Chondrocyte (in vitro differentiated cells): ENCODE measurements at places on chromosomes 2 and 18. TPM values are rescaled to one million over a fixed set of nuclear protein-coding genes. Genes with fewer than 3 reads are reported as not detected.

GRCh38 chr2:235049069-235049468, 97.3 kb downstream of the SH3BP4 start:
- H3K27ac ChIP-seq: peak overlapping the region; percentile 85
- no peak for DNase-seq
- H3K4me3 ChIP-seq: no peak overlapping the region
- H3K4me1 ChIP-seq: peaks cover 31% of the 10 kb centered on the region
- H3K27me3 ChIP-seq: no peaks in the 10 kb centered on the region
- peaks cover 38% of the 10 kb centered on the region for H3K36me3 ChIP-seq

DNA sequence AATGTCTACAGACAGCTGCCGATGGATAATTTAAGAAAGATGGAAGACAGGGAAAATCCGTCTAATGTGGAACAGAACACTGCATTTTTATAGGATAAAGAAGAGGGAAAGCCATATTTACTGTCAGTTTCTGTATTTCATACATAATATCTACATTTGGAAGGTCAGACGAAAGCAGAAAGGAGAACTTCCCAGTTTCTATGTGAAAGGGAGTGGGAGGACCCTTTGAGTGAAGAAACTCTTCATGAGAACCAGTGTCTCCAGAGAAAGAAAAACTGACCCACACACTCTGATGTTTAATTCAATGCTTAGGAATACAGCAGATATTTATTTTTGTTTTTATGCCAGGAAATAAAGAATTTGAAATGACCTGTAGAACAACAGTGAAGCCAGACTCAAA, 127.2 kb downstream of the CALCRL start:
- H3K36me3 ChIP-seq: no peaks in the 10 kb centered on the region
- H3K27ac ChIP-seq: peak overlapping the region; percentile 55
- no peaks in the 10 kb centered on the region for H3K27me3 ChIP-seq

GRCh38 chr18:51957001-51957400, 383.0 kb upstream of the DCC start:
- no peaks in the 10 kb centered on the region for H3K4me1 ChIP-seq
- no peaks in the 10 kb centered on the region for H3K27me3 ChIP-seq
- no peak overlapping the region for H3K27ac ChIP-seq
- H3K4me3 ChIP-seq: no peak overlapping the region

- no peak overlapping the region for H3K27ac ChIP-seq
- no peak overlapping the region for H3K4me3 ChIP-seq
- H3K27me3 ChIP-seq: peaks cover 40% of the 10 kb centered on the region
- H3K4me1 ChIP-seq: peaks cover 17% of the 10 kb centered on the region
These were observed 2.4 kb upstream of the PDE11A start for GRCh38 chr2:178075006-178075326.

DNA sequence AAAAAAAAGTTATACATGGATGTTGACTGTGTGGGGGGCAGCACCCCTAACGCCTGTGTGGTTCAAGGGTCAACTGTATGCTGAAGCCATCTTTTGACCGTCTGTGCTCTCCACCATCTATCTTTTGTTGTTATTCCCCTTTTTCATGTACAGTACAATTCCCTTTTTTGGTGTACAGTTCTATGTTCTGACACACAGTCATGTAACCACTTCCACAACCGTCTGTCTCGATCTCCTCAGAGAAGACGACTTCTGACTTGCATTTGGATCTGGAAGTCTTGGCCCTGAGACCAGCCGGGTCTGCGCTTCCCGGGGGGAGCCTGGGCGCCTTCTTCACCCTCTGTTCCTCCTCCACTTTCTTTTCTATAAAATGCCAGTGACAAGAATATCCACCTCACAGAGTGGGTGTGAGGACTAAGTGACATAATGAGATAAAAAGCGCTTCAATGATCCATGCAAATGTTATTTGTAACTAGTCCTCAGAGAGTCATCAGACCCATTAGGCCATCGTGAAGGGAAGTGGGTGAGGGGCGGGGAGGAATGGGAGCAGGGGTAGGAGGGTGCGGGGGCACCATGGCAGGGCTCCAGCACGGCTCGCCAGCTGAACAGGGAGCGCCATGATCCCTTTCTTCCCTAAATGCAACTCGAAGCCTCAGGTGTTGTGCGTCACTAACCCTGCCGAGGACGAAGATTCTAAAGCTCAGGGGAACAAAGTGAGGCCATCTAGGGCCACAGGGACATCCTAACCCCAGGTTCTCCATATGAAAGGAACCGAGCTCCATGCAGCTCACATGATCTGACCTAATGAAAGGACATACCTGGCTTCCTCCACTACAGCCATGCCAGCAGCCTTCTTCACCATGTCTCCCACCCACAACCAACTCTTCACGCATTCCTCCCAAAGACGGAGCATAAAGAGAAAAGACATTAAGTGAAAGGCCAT, 16.6 kb downstream of the ADCY3 start:
- no peaks in the 10 kb centered on the region for H3K27me3 ChIP-seq
- peak; percentile 55 for DNase-seq
- H3K4me1 ChIP-seq: peaks cover 8% of the 10 kb centered on the region
- H3K36me3 ChIP-seq: peaks cover 11% of the 10 kb centered on the region
- H3K4me3 ChIP-seq: no peak overlapping the region
- H3K27ac ChIP-seq: no peak overlapping the region

- no peaks in the 10 kb centered on the region for H3K4me1 ChIP-seq
- H3K27ac ChIP-seq: no peak overlapping the region
- DNase-seq: no peak
- H3K27me3 ChIP-seq: peaks cover 19% of the 10 kb centered on the region
- H3K4me3 ChIP-seq: no peak overlapping the region
These were observed 231.7 kb downstream of the ZNF516 start for GRCh38 chr18:76263046-76264005.

- DNase-seq: no peak
- no peak overlapping the region for H3K27ac ChIP-seq
- H3K36me3 ChIP-seq: peaks cover 27% of the 10 kb centered on the region
- H3K4me3 ChIP-seq: no peak overlapping the region
- H3K27me3 ChIP-seq: no peaks in the 10 kb centered on the region
These were observed 25.7 kb downstream of the LPIN1 start for GRCh38 chr2:11771971-11772615.

DNA sequence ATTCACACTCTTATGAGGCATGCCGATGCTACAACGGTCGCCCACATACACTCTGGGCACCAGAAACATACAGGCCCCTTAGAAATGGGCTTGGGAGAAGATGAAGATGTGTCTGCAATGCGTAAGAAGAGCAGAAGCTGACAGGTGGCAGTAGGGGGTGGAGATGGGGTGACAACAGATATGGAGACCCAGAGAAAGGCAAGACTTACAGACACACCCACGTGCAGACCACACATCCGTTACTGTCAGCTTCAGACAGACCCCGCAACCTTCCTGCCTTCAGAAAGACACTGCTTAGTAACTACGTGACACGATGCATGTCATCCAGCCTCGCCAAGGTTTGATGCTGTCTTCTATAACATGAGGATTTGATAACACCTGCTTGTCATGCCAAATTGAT, 89.5 kb downstream of the ZFP36L2 start:
- no peak overlapping the region for H3K27ac ChIP-seq
- H3K27me3 ChIP-seq: peaks cover 1% of the 10 kb centered on the region
- peaks cover 9% of the 10 kb centered on the region for H3K4me1 ChIP-seq
- peak; percentile 12 for DNase-seq
- H3K4me3 ChIP-seq: no peak overlapping the region
- no peaks in the 10 kb centered on the region for H3K36me3 ChIP-seq

GRCh38 chr2:66442516-66443185, 7.7 kb downstream of the MEIS1 start:
- no peak overlapping the region for H3K4me3 ChIP-seq
- peaks cover 35% of the 10 kb centered on the region for H3K27me3 ChIP-seq
- H3K4me1 ChIP-seq: peaks cover 26% of the 10 kb centered on the region
- H3K36me3 ChIP-seq: peaks cover 12% of the 10 kb centered on the region
- DNase-seq: no peak

DNA sequence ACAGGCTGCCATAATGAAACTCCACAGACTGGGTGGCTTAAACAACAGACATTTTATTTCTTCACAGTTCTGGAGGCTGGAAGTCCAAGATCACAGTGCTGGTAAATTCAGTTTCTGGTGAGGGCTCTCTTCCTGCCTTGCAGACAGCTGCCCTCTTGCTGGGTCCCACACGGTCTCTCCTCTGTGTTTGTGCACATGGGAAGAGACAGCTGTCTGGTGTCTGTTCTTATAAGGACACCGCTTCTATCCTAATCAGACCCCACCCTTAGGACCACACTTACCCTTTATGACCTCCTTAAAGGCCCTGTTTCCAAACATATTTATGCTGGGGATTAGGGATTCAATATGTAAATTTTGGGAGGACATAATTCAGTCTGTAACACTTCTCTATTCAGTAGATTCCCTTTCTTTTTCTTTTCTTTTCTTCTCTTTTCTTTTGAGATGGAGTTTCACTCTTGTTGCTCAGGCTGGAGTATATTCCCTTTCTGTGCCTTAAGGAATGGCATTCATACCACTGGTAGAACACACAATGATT, 18.9 kb downstream of the CTIF start:
- no peak for DNase-seq
- peaks cover 13% of the 10 kb centered on the region for H3K36me3 ChIP-seq
- peak overlapping the region; percentile 69 for H3K27ac ChIP-seq
- H3K27me3 ChIP-seq: no peaks in the 10 kb centered on the region
- no peak overlapping the region for H3K4me3 ChIP-seq
- peaks cover 64% of the 10 kb centered on the region for H3K4me1 ChIP-seq

DNA sequence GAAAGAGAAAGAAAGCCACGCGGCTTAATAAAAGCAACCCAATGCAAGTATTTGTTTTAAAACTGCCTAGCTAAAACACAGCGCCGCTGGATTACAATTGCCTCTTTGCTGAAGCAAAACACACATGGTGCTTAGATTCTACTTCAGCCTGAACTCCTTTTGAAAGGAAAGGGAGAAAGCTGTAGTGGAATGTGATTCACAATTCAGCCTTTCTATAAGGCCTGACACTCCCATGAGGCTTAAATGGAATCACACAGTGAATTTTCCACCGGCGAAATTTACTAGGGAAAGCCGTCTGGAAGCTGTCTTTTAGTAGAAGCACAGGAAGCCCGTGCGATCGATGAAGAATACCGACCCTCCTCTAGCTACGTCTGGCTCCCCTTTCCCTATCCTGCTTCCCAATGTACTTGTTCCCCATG, 348.0 kb downstream of the DLGAP1 start:
- H3K27me3 ChIP-seq: no peaks in the 10 kb centered on the region
- no peak overlapping the region for H3K27ac ChIP-seq
- H3K4me1 ChIP-seq: peaks cover 13% of the 10 kb centered on the region
- DNase-seq: no peak

DNA sequence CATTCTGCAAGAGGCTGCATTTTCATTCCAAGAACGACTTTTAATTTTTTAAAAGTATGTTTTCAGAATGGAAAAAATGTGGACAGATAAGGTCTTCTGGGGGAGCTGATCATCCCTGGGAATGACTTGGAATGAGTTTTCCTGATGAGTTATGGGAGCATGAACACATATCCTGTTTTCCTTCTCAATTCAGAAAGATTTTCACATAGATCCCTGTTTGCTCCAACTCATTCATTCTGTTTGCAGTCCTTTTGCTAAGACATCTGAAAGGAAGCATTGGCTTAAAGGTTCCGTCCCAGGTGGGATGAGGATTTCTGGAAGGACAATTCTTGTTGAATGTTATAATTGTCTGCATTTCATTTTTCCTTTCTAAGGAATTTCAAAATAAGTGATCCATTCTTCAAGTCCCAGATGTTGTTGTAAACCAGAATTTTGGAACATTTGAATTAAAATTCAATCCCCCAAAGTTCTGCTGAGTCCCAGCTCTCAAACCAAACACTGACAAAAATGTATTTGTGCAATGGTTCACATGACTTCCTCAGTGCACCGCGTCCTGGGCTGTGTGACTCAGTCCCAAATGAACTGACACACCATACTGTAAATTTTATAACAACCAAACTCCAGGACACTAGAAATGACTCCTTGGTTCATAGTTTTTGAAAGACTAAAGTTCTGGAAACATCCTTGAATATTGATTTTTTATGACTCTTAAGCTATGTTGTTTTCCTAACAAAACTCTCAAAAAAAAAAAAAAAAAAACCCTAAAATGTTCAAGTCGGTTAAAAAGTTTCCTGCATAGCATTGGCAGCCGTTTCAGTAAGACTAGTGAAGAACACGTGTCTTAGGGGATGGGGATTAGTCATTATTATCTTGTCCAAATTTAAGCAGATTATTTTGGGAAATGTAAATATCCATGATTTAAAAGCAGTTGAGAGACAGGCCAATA, 281.8 kb upstream of the TCF4 start:
- H3K36me3 ChIP-seq: no peaks in the 10 kb centered on the region
- H3K27me3 ChIP-seq: no peaks in the 10 kb centered on the region
- no peak for DNase-seq
- H3K4me3 ChIP-seq: peak overlapping the region; percentile 10
- H3K27ac ChIP-seq: peak overlapping the region; percentile 78

GRCh38 chr2:44342854-44343253, 18.4 kb downstream of the PREPL start:
- H3K27ac ChIP-seq: no peak overlapping the region
- no peak overlapping the region for H3K4me3 ChIP-seq
- no peaks in the 10 kb centered on the region for H3K27me3 ChIP-seq
- H3K36me3 ChIP-seq: peaks cover 25% of the 10 kb centered on the region
- DNase-seq: no peak
- peaks cover 15% of the 10 kb centered on the region for H3K4me1 ChIP-seq

- peaks cover 3% of the 10 kb centered on the region for H3K27me3 ChIP-seq
- DNase-seq: no peak
- H3K4me3 ChIP-seq: no peak overlapping the region
- H3K36me3 ChIP-seq: peaks cover 1% of the 10 kb centered on the region
- H3K4me1 ChIP-seq: no peaks in the 10 kb centered on the region
These were observed 85.4 kb downstream of the DLGAP1 start for GRCh38 chr18:4369705-4370104.

- peaks cover 10% of the 10 kb centered on the region for H3K27me3 ChIP-seq
- H3K36me3 ChIP-seq: no peaks in the 10 kb centered on the region
- no peak overlapping the region for H3K27ac ChIP-seq
- no peaks in the 10 kb centered on the region for H3K4me1 ChIP-seq
These were observed 206.3 kb downstream of the ARL6IP6 start for GRCh38 chr2:152924722-152925121.

GRCh38 chr2:40210344-40210967, 241.4 kb downstream of the SLC8A1 start:
- peaks cover 26% of the 10 kb centered on the region for H3K4me1 ChIP-seq
- no peaks in the 10 kb centered on the region for H3K27me3 ChIP-seq
- no peak for DNase-seq
- H3K4me3 ChIP-seq: no peak overlapping the region
- peaks cover under 1% of the 10 kb centered on the region for H3K36me3 ChIP-seq

TMEM185B gene
- total RNA-seq: 22.0 to 36.4 TPM (median 36.1 TPM) in 3 replicates

CABLES1 gene
- total RNA-seq: 26.2 to 46.3 TPM (median 29.3 TPM) in 3 replicates

CXCR1 gene
- total RNA-seq: not detected in 3 replicates

DYNAP gene
- not detected in 3 replicates for total RNA-seq
